ENCODE measurements at places on chromosomes 3 and 15. TPM values are rescaled to one million over a fixed set of nuclear protein-coding genes. Genes with fewer than 3 reads are reported as not detected.

Gene FMN1
- total RNA-seq = 1.5 TPM

Gene GREM1
- total RNA-seq = 8.1 TPM

Gene CKMT1B
- 6.9 TPM for total RNA-seq

Gene SPINT1
- 1.5 TPM for total RNA-seq

Gene C3orf20
- total RNA-seq = not detected

Gene SKOR1
- total RNA-seq = 0.25 TPM

Gene GATM
- total RNA-seq = 120 TPM

Gene ACP3
- 0.98 TPM for total RNA-seq

Gene PLCH1
- 12.0 TPM for total RNA-seq

Gene TMEM40
- total RNA-seq = not detected

Gene CILP
- total RNA-seq = 0.25 TPM

Gene MESP2
- not detected for total RNA-seq
